ENCODE measurements at places on chromosomes 7 and 10.

DNA sequence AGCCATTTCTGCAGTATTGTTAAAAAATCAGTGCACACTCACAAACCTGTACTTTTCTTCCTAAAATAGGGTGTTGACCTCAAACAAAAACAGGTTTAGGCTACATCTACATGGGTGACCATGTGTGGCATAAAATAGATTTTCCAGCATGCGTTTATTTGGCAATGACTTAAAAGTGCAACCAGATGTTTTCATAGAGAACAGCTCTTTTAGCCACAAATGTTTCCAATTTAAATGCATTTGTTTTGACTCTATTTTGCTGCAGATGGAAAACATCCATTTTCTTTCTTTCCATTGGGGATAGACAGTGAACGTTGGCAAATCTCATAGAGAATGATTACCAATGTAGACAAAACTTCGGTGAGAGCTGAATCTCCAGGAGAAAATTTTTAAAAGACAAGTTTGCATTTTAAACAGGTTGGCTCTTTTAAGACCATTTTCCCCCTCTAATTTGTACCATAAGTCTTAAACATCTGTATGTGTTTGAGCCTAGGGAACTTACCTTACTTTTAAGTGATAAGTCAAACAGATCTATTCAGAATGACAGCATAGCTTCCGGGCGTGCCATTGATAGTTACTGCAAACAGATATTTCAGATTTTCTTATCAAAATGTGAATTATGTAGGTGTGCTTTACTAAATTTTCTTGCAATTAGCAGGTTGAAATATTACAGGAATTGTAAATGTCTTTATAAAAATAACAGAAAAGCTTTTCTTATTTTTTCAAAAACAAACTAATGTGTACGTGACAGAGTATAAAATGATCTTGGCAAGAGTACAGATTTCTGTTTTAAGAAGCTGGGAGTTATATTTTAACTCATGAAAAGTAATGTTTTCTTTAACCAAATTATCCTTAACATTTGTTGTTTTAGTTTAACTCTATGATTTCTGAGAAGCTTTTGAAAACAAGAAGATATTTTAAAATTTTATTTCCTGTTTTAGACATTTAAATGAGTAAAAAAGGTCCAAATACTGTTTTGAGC is 144.9 kb downstream of the HGF start:
- DNase-seq = no peak

- DNase-seq = no peak
These were observed at the start of gene ABCA13 for GRCh38 chr7:48171202-48171601. ABCA13 (plus strand) TSS chr7:48171458; CDS start chr7:48171484, 26 bp downstream.

GRCh38 chr7:125382401-125382800 is 452.8 kb upstream of the POT1 start:
- no peak for DNase-seq

DNA sequence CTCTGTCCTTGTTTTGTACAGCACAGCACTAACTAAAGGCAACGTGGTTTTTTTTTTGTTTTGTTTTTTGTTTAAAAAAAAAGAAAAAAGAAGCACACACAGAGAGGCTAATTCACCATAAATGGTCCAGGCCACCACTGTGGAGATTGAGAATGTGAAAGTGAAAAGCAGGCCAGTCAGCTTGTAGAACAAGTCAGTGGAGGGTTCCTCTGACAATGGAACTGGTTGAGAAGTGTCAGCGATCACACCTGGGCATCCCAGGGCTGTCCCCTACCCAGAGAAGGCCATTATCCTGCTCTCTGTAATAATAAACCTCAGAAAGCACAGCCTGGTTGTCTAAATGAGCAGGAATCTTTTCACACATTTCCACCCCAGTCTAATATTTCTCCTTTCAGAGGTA is 119.6 kb upstream of the ZNF438 start:
- no peak for DNase-seq

DNA sequence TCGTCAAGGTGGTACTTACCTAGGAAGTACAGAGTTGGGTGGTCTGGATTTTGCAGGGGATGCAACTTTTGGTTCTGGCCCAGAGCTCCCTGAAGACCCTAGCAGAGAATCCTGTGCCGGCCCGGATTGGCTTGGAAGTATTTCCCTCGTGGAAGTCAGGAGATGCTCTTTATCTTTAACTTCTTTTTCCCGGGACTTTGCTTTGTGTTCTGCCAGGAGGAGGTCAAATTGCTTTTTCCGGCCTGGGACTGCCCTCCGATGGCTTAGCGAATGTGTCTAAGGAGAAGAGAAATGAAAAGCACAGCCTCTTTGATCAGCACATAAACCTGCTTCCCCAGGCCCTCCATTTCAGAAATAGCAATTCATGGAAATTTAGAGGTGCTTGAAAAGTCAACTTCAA is 57.0 kb upstream of the EFCAB10 start:
- DNase-seq = no peak

DNA sequence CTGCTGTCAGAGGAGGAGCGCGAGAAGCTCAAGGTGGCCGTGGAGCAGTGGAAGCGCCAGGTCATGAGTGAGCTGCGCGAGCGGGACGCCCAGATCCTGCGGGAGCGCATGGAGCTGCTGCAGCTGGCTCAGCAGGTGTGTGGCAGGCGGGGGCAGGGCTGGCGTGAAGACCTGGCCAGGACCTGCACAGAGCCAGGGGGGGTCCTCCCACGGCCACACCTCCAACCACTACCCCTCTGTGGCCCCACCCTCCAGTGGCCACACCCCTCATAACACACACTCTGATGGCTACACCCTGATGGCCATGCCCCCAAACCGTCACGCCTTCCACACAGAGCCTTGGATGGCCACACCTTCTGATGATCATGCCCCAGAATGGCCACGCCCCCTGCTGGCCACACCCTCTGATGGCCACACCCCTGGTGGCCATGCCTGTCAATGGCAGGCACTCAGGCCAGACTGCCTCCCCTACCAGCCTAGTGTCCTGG is 23.4 kb upstream of the DPYSL4 start:
- peak; percentile 78 for DNase-seq

DNA sequence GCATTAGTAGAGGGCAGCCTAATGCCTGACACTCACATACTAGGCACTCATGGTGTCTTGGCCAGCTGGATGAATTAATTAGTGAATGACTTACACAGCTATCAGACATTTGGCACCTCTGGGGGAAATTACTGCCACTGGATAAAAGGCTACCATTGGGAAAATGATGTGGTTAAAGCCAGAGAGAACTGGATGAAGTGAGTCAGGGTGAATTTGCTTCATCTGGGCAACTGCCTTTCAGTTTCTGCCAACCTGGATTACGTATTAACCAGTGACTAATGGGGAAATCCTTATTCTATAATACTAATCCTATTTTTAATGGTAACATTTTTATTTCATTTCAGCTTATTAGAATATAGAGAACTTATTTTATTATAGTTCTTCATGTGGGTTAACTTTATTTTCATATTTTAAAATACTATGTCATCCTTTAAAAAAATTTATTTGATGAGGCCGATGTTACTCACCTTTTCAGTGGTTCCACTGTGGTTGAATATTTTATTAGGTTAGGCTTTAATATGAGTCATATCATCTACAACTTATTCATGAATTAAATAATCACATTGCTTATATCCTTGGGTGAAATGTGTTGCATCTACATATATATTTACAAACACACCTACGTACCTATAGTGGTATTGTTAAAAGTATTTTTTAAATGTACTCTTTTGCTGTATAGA is 85.6 kb upstream of the CAPZA2 start:
- peak; percentile 12 for DNase-seq

GRCh38 chr7:75638594-75639070 is 100.1 kb downstream of the HIP1 start:
- no peak for DNase-seq

GRCh38 chr10:43204042-43204942 is 62.6 kb downstream of the RASGEF1A start:
- no peak for DNase-seq

GRCh38 chr10:130396044-130396443 is 259.9 kb downstream of the GLRX3 start:
- no peak for DNase-seq

GRCh38 chr10:111556666-111557065 is 479.8 kb downstream of the ADRA2A start:
- no peak for DNase-seq

GRCh38 chr10:89427629-89428028 is 13.3 kb downstream of the IFIT5 start:
- DNase-seq = no peak

DNA sequence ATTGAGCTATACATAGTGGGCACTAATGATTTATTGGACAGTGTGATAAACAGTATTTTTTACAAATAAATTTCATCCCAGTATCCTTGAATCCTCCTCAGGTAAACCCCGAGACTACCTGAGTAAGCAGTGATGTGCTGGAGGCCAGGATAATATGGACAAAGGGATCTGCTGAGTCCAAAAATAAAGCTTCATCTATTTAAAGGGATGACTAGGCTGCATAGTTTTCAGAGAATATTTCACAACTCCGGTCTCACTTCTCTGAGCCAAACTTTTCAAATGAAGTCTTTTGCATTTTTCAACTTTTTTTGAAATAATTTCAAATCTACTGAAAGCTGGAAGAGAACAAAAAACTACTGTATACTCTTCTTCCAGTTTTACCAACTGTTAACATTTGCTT is 2.5 kb downstream of the ACTR3B start:
- no peak for DNase-seq

DNA sequence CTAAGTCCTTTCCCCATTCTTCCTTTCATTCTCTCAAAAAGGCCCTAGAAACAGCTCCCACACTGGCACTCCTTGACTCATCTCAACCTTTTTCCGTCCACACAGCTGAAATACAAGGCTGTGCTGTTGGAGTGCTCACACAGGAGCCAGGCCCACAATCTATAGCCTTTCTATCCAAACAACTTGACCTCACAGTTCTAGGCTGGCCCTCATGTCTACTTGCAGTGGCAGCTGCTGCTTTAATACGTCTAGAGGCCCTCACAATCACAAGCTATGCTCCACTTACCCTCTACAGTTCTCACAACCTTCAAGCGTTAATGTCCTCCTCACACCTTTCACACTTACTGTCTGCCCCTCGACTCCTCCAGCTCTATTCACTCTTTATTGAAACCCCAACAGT is 12.0 kb upstream of the LRRC61 start:
- DNase-seq = no peak

GRCh38 chr10:43982250-43982649 is 333.6 kb upstream of the ZNF32 start:
- DNase-seq = no peak

- DNase-seq = no peak
These were observed 54.9 kb upstream of the ABCB5 start for GRCh38 chr7:20560325-20561180.

- peak; percentile 82 for DNase-seq
These were observed 128.5 kb downstream of the MAD1L1 start for GRCh38 chr7:2104107-2104710.

DNA sequence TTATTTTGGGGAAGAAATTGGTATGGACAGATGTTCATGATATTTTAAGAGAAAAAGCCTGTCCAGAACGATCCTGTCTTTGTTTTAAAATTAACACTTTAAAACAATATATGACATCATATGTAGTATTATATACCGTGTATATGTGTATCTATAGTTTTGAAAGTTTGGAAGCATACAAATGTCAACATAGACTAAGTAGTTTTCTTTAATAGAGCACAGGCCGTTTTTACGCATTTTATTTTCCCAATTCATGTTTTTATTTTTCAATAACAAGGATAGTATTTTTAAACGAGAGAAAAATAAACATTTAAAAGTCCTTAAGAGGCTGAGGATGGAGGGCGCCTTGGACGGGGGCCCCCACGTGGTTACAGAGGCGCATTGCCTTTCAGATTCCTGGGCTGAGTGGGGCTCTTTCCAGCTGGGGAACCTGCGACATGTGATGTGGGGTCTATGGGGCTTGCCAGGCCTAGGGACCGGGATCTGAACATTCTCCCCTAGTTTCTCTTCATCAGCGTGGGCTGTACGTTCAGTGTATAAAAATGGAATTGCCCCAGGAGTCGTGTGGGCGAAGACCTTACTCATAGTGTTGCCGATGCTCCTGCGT is 127.8 kb upstream of the ZNF746 start:
- peak; percentile 68 for DNase-seq

DNA sequence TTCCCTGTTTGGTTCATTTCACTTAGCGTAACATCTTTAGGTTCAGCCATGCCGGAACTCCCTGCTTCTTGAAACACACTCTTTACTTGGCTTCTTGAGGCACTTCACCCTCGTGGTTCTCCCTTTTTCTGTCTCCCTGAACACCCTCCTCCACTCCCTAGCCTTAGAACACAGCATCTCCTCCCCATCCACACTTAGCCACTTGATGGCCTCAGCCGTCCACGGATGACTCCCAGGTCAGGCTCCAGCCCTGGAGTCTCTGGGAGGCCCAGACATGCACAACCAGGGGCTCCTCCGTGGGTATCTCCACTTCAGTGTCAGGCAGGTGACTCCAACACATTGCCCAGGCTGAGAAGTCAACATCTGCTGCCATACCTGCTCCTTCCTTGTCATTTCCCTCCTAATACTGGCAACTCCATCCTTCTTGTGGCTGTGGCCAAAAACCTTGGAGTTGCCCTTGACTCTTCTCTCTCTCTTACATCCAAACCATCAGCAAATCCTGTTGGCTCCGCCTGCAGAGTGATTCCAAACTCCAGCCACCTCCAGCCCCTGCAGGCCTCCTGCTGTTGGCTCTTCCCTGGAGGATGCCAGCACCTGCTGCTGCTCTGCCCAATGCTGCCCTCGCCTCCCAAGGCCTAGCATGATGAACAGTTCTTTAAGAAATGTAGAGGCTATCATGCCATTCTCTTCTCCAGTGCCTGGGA is 8.4 kb upstream of the INMT start:
- no peak for DNase-seq

DNA sequence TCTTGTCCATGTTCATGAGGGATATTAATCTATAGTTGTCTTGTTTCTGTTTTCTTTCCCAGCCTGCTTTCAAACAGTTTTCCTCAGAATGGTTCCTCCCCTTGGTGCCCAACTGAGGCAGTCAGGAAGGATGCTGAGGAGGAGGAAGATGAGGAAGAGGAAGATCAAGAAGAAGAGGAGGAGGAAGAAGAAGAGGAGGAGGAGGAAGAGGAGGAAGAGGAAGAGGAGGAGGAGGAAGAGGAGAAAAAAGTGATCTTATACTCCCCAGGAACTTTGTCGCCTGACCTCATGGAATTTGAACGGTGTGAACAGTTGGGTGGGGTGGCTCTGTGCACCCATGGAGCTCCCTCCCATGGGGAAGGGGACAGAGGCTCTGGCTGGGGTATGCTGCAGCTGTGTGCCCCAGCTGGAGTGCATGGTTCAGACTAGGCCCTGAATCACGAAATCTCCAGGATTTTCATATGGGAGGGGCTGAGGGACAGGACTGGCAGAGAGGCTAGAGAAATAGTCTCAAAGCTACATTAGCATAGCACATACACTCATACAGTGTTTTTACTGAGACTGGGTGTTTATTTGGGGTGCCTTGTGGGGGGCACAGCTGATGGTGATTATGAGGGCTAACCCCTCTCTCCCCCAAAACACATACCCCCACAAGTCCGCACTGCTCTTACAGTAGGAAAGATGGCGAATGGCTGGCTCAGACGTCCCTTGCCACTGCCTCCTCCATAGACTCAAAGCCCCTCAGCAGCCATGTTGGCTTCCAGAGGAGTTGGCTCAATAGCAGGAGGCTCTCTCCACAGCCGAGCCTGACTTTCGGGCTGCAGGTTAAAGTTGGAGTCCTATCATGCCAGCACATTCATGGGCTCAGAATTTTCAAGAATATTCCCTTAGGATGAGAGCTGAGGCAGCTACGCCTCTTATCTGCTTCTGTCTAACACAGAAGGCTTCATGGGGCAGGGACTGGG is 11.9 kb downstream of the STRA8 start:
- no peak for DNase-seq

All from activated CD4-positive, alpha-beta T cell treated with anti-CD3 and anti-CD28 coated beads, Interleukin-10, Interleukin-2, amounts not matched to agents 100 ng/mL and 50 ng/mL, durations not matched to agents 16 hours and 8 hours (primary cell).